Astrocyte (in vitro differentiated cells and primary cell): ENCODE measurements at places on chromosomes 6 and 20. TPM values are rescaled to one million over a fixed set of nuclear protein-coding genes. Genes with fewer than 3 reads are reported as not detected.

- H3K27me3 ChIP-seq: no peaks in the 10 kb centered on the region
- H3K27ac ChIP-seq: no peak overlapping the region
- DNase-seq: no peak
- no peaks in the 10 kb centered on the region for H3K4me1 ChIP-seq
- no peak overlapping the region for H3K4me3 ChIP-seq
These were observed 582.9 kb upstream of the EYS start for GRCh38 chr6:66289889-66290288.

DNA sequence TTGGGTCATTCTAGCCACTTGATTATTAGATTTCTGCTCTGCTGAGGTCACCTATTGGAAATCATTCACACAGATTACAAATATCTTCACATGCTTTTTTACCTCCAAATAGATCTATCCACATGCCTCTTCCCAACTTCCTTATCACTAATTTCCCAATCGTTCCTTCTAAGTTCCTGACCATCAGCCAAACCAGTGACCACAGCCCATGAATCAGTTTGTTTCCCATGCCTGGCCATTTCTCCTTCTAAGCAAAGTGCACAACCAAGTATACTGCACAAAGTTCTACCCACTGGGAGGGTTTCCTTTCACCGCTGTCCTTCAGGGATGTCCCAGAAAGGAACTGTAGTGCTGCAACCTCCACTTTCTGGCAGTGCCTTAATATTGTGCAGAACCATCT lies 140.5 kb upstream of the SYNDIG1 start:
- no peak overlapping the region for H3K27ac ChIP-seq
- no peaks in the 10 kb centered on the region for H3K36me3 ChIP-seq
- no peaks in the 10 kb centered on the region for H3K4me1 ChIP-seq

DNA sequence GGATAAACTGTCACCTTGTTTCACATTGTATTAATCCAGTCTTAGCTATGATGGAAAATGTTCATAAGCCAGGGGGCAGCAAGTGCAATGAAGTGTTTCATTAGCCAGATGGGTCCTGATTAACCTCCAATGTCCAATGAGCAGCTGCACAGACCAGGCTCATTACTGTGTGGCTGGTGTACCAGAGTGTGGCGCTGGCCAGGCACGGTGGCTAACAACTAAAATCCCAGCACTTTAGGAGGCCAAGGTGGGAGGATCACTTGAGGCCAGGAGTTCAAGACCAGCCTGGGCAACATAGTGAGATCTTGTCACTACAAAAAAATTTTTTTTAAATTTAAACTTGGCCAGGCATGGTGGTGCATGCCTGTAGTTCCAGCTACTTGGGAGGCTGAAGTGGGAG lies 201.7 kb upstream of the FOXQ1 start:
- H3K4me1 ChIP-seq: no peaks in the 10 kb centered on the region
- no peak overlapping the region for H3K27ac ChIP-seq
- H3K4me3 ChIP-seq: no peak overlapping the region
- peaks cover under 1% of the 10 kb centered on the region for H3K27me3 ChIP-seq

- H3K4me1 ChIP-seq: peaks cover 9% of the 10 kb centered on the region
- H3K36me3 ChIP-seq: no peaks in the 10 kb centered on the region
- H3K27me3 ChIP-seq: no peaks in the 10 kb centered on the region
- no peak overlapping the region for H3K27ac ChIP-seq
These were observed 395.1 kb upstream of the SASH1 start for GRCh38 chr6:147947521-147947920.

DNA sequence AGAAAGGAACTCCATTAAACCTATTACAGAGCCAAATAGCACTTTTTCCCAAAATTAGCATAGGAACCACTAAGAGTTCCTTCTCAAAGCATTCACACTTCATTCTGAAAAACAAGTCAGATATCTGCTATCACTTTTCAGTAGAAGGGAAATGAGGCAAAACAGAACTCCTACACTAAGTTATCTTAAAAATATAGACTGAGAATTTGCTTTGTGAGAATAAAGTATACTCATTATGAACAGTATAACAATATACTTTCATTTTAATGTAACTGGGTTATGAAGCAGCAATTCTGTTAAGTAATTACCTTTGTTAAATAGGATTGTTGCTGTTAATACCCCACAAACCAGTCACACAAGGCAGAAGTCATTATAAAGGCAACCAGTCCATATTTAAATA lies 8.7 kb downstream of the MTRF1L start:
- no peak overlapping the region for H3K27ac ChIP-seq
- no peak for DNase-seq
- no peak overlapping the region for H3K4me3 ChIP-seq
- peaks cover 51% of the 10 kb centered on the region for H3K36me3 ChIP-seq
- H3K27me3 ChIP-seq: no peaks in the 10 kb centered on the region
- H3K4me1 ChIP-seq: no peaks in the 10 kb centered on the region

GRCh38 chr6:161748535-161749416 lies 474.9 kb upstream of the AGPAT4 start:
- DNase-seq: no peak
- H3K4me3 ChIP-seq: no peak overlapping the region
- H3K27ac ChIP-seq: no peak overlapping the region
- peaks cover 2% of the 10 kb centered on the region for H3K27me3 ChIP-seq

- no peak for DNase-seq
- no peak overlapping the region for H3K27ac ChIP-seq
- H3K27me3 ChIP-seq: no peaks in the 10 kb centered on the region
- H3K4me3 ChIP-seq: no peak overlapping the region
- H3K4me1 ChIP-seq: no peaks in the 10 kb centered on the region
These were observed 16.1 kb upstream of the RAB22A start for GRCh38 chr20:58293453-58293852.

GRCh38 chr6:7732228-7732627 lies 6.3 kb downstream of the BMP6 start:
- H3K27ac ChIP-seq: no peak overlapping the region
- no peak overlapping the region for H3K4me3 ChIP-seq
- H3K4me1 ChIP-seq: peaks cover 26% of the 10 kb centered on the region
- H3K36me3 ChIP-seq: no peaks in the 10 kb centered on the region
- peaks cover 12% of the 10 kb centered on the region for H3K27me3 ChIP-seq

- H3K27me3 ChIP-seq: no peaks in the 10 kb centered on the region
- no peaks in the 10 kb centered on the region for H3K4me1 ChIP-seq
- H3K27ac ChIP-seq: no peak overlapping the region
- no peak for DNase-seq
- no peaks in the 10 kb centered on the region for H3K36me3 ChIP-seq
- no peak overlapping the region for H3K4me3 ChIP-seq
These were observed 249.8 kb upstream of the ID4 start for GRCh38 chr6:19587238-19587942.

DNA sequence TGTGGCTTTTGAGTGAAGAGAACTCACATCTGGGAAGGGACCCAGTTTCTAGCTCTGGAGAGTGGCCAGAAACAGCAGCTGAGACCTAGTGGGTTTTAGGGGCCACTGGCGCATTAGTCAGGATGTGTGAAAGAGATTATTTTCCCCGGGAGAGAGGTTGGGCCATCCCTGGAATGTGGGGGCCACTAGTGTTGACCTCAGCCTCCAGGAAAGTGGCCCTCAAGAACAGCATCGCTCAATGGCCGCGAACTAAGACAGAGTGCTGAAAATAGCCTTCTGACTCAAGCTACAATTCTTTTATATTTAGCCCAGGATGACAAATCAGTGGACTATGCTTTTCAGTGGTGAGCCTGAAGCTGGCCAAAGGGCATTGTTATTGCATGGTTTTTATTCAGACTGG lies 210.4 kb upstream of the RNF24 start:
- H3K27ac ChIP-seq: peak overlapping the region; percentile 87
- peaks cover 33% of the 10 kb centered on the region for H3K4me1 ChIP-seq
- peak; percentile 99 for DNase-seq
- no peak overlapping the region for H3K4me3 ChIP-seq
- no peaks in the 10 kb centered on the region for H3K36me3 ChIP-seq

- H3K4me3 ChIP-seq: no peak overlapping the region
- H3K4me1 ChIP-seq: no peaks in the 10 kb centered on the region
- peaks cover 22% of the 10 kb centered on the region for H3K27me3 ChIP-seq
- H3K36me3 ChIP-seq: no peaks in the 10 kb centered on the region
- no peak for DNase-seq
These were observed 41.7 kb downstream of the LBP start for GRCh38 chr20:38387953-38388352.

GRCh38 chr20:36279776-36280175 lies 26.4 kb upstream of the DLGAP4 start:
- no peaks in the 10 kb centered on the region for H3K36me3 ChIP-seq
- H3K4me3 ChIP-seq: no peak overlapping the region
- no peak overlapping the region for H3K27ac ChIP-seq
- no peaks in the 10 kb centered on the region for H3K4me1 ChIP-seq
- peaks cover 26% of the 10 kb centered on the region for H3K27me3 ChIP-seq

GRCh38 chr20:42688576-42688975 lies 501.1 kb downstream of the PTPRT start:
- no peaks in the 10 kb centered on the region for H3K4me1 ChIP-seq
- no peaks in the 10 kb centered on the region for H3K36me3 ChIP-seq
- no peak overlapping the region for H3K27ac ChIP-seq
- no peak overlapping the region for H3K4me3 ChIP-seq
- H3K27me3 ChIP-seq: no peaks in the 10 kb centered on the region

GRCh38 chr6:110688661-110689268 lies 126.5 kb downstream of the CDK19 start:
- DNase-seq: no peak
- no peaks in the 10 kb centered on the region for H3K36me3 ChIP-seq
- H3K4me1 ChIP-seq: no peaks in the 10 kb centered on the region
- H3K4me3 ChIP-seq: no peak overlapping the region
- H3K27me3 ChIP-seq: no peaks in the 10 kb centered on the region
- H3K27ac ChIP-seq: no peak overlapping the region

DNA sequence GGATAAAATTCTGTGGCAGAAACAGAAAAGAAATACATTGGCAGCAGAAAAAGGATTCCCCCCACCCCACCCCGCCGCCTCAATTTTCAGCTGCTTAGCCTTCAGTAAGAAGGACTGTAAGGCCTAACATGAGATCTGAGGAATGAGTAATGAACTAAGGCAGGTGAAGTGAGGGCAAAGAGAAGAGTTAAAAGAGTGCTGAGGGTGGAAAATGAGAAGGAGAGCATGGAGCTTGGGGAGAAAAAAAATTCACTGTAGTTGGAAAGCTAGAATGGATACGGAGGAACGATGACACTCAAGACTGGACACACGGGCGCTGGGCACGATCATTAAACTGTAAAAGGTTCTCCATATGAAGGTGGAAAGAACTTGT lies 14.6 kb downstream of the POM121L2 start:
- no peak for DNase-seq
- H3K27me3 ChIP-seq: peaks cover 3% of the 10 kb centered on the region
- H3K27ac ChIP-seq: no peak overlapping the region

GRCh38 chr6:8803181-8803760 lies 367.9 kb upstream of the SLC35B3 start:
- no peaks in the 10 kb centered on the region for H3K27me3 ChIP-seq
- no peak overlapping the region for H3K27ac ChIP-seq
- no peaks in the 10 kb centered on the region for H3K36me3 ChIP-seq
- no peaks in the 10 kb centered on the region for H3K4me1 ChIP-seq
- no peak overlapping the region for H3K4me3 ChIP-seq
- no peak for DNase-seq

Gene LY6G6F
- not detected in 2 replicates for total RNA-seq

Gene RHAG
- not detected in 2 replicates for total RNA-seq

Gene ZNF831
- total RNA-seq: not detected in 2 replicates

Gene BTN1A1
- total RNA-seq: not detected in 2 replicates

Gene LCA5
- total RNA-seq: 5.8 and 6.2 TPM in 2 replicates

Gene FGD2
- total RNA-seq: not detected in 2 replicates

Gene GRIK2
- 2.5 and 2.8 TPM in 2 replicates for total RNA-seq

Gene RIMS4
- total RNA-seq: 0.48 and 0.53 TPM in 2 replicates

Gene KHDC1
- total RNA-seq: 2.5 and 2.9 TPM in 2 replicates

Gene NKAPL
- total RNA-seq: not detected in 2 replicates

Gene CST7
- total RNA-seq: 0.25 TPM in 1 of 2 replicates, not detected in the other

Gene MEI4
- 0.54 and 0.58 TPM in 2 replicates for total RNA-seq

Gene MUC21
- total RNA-seq: not detected in 2 replicates

Gene C6orf52
- total RNA-seq: 2.3 and 2.9 TPM in 2 replicates
